IPS DF 6.9 (cell line): ENCODE measurements at places on chromosomes 3 and 15.

DNA sequence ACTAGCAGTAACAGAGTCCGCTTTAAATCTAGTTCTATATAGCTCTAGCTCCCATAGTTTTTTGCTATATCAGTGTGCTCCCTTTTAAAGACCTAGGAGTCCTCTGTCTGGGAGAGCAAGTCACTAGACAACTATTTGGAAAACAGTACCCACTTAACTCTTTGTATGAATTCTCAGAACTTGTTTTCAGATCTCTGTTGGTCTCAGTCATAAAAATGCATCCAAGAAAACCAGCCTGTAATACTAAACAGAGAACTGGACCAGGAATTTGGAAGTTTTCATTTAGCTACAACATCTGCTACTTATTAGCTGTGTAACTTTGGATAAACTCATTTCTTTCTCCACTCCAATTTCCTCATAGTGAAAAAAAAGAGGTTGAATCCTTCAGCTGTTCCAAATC is 56.9 kb upstream of the C3orf49 start:
- no peak for DNase-seq

- DNase-seq: no peak
These were observed 85.5 kb downstream of the LARS2 start for GRCh38 chr3:45473841-45474240.

DNA sequence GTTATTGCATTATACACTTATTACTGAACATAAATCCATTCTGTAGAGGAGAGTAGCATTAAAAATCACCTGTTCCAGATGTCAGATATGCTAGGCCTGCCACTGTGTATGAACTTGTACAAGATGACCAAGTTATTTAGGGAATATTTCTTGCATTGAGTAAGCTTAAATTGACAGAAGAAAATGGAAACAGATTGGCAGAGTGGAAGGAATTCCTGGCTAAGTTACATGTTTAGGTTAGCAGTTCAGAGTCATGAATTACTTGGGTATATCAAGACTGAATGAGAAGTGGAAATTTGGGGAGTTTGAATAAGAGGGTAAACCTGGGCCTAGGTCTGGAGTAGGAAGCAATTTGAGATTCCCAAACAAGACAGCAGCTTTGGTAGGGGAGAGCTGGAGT is 44.6 kb downstream of the ARHGAP31 start:
- no peak for DNase-seq

DNA sequence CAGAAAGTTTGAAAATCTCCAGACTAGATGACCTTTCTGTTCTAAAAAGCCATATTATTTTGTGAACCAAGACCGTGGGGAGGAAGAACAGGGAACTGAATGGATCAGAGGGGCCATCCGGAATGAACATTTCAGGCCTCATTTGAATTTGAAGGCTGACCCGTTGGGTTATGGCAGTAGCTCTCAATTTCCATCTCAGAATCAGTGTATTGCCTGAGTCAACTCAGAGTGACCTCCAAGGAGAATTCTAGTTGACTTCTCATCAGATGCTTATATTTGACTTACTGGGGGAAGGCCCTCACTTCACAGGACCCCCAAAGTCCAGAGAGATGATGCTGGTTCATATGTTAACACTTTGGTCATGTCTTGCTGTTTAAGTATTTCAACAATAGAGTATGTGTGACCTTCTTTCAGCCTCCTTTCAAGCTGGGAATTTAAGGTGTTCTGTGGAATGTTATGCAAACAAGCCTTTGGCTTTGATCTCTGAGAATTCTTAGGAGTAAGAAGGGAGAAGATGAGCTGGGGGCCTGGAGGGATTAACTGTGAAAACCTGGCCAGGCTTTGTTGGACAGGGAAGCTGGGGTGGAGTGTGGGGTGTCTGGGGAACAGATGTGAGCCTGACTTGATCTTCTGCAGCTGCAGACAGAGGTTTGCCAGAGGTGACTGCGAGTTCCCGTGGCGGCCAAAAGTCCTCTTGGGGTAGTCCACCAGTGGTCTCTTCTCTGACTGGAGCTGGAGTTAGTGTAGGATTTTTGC is 111.2 kb upstream of the RGMA start:
- DNase-seq: no peak

- DNase-seq: no peak
These were observed 675 bp downstream of the BRPF1 start for GRCh38 chr3:9732080-9732739.

DNA sequence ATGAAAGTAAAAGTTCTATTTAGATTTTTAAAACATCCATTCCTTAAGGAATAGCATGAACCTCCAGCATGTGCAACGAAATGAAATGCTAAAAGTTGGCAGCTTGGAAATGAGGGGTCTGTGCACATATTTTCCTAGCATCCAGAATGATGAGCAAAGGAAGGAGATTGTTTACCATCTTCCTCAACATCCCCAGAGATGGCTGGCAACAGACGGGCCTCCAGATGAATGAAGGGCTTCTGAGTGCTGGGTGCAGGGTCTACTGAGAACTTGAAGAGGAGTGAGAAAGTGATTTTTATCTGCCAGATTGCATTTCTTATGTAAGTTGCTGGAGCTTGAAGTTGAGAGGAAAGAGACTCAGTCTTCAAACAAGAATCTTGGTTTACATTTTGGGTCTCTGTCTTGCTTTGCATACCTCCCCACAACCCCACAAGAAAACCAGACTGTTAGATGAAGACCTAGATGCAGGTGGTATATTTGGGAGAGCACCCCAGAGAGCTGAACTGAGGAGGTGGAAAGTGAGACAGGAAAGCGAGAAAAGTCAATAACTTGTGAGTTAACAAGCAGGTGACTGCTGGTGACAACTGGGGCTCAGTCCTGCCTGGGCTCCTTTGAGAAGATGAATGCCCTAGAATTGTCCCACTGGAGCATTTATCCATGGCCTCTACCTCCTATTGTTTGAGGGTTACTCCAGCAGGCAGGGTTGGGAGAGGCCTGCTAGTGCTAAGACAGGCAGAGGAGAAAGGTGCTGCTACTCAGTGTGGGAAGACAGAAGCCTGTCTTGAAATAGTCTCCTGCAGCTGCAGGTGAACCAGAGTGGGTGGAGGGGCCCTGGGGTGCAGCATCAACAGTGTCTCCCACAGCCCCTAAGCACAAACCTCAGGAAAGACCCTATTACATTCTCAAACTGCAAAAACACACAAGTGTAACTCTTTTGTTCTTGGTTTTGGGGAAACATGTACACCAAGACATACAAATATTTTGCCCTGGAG is 10.5 kb upstream of the CCK start:
- no peak for DNase-seq

DNA sequence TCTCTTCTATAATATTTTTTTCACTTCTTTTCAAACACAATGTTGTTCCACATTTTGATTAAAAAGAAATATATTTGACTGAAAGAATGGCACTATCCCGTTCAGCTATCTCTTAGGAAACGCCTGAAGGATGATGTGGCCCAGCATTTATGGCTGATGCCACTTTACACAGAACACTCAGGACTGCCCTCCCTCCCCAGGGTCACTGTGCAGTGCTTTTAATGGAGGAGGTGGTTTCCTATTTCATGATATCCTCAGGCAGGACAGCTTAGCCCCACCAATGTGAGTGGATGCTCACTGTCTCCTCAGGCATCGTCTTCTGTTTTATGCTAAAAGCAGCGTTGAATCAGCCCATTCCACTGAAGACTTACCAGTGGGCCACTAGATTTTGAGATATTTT is 135.9 kb downstream of the KCNAB1 start:
- DNase-seq: no peak

DNA sequence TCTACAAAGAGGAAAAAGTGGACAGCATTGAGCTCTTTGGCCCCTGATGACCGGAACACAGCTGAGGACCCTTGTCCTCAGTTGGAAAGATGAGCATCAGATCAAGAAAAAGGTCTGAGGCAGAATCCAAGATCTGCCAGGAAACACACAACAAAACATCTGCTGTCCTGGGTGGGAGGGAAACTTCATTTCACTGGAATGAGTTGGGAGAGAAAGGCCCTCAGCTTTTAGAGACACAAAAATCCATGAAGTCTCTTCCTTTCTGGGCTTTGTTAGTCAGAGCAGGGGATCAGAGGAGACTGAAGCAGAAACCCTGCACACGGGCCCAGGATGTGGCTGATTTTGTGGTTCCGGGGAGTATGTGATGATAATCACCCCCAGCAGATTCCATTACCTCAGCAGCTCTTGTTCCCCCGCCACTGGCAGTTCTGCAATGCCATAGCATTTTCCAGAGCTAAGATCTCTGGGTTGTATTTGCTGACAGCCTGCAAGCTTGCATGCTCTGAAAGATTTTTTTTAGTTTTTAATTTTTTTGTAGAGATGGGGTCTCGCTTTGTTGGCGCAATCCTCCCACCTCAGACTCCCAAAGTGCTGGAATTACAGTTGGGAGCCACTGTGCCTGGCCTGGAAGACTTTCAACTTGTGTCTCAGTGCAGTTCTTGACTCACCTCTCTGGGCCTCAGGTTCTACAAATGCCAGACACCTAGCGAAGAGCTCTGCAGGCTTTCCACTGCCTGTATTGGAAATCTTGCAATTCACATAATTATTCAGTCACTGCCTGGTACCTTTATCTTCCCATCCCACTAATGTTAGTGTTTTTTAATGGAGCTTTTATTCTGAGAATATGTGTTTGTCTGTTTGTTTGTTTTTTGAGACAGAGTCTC is 5.8 kb upstream of the TATDN2 start:
- no peak for DNase-seq

- DNase-seq: no peak
These were observed 21.4 kb upstream of the DYNC1LI1 start for GRCh38 chr3:32592011-32592410.

GRCh38 chr3:62197350-62198012 is 175.9 kb downstream of the FEZF2 start:
- no peak for DNase-seq

DNA sequence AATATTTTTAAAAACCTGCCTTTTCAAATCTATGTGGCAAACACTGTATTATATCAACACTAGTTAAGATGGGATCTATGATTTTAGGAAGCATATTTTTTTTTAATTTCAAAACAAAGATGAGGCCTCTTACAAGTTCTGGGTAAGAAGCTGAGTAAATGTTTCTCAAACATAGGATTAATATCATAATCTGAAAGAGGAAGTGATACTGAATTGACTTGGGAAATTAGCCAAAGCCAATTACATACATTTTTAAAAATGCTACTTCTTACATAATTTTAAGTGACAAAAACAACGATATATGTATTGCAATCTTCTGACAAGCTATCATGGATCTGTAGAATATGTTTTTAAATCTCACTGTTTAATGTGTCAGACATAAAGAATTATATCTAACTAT is 135.1 kb upstream of the UBP1 start:
- no peak for DNase-seq

GRCh38 chr3:24365168-24365567 is 129.5 kb downstream of the THRB start:
- no peak for DNase-seq

GRCh38 chr15:57298204-57298603 is 78.1 kb upstream of the CGNL1 start:
- no peak for DNase-seq

- DNase-seq: no peak
These were observed 57.2 kb downstream of the POLQ start for GRCh38 chr3:121488628-121489027.

DNA sequence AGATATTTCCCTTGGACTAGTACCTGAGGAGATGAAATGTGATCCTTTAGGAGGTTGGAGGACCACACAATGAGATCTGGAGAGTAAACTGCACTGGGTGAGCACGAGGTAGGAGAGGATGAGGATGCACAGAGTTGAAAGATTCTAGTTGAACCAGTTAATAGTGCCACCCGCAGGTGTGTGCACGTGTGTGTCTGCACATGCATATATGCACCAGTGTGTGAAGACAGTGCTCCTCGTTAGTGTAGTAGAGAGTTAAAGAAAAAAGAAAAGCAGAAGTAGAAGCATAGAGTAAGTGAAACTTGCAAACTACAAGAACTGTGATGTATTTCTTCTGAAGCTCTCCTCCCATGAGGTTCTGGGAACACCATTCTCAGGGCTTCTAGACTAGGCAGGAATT is 8.4 kb downstream of the MED12L start:
- no peak for DNase-seq

- no peak for DNase-seq
These were observed 297.9 kb downstream of the FHIT start for GRCh38 chr3:60953351-60953750.

- DNase-seq: no peak
These were observed 13.2 kb upstream of the GOLM2 start for GRCh38 chr15:44275150-44275830.

DNA sequence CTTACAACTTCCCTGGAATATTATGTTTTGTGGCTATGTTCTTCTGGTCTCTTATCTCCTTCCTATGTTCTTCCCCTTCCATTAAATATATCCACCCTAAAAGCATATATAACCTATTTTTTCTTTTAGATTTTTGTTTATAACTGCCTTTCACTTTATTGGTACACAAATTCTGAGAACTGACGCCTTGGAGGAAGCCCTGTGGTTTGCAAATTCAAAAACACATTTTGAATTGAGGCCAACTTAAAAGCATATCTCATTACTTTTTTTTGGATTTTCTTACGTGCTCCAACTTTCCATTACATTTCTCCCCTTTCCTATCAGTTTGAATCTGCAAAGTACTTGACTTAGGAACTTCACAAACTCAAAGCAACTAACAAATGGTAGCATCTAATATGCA is 15.3 kb upstream of the COLQ start:
- DNase-seq: no peak

- no peak for DNase-seq
These were observed 8.9 kb upstream of the AADACL2 start for GRCh38 chr3:151724576-151725562.

- no peak for DNase-seq
These were observed 102.4 kb downstream of the FMN1 start for GRCh38 chr15:33091983-33092693.
